ENCODE measurements at places on chromosomes 12 and 14.

- no peak for DNase-seq
Observed at GRCh38 chr12:13008741-13009380, 8.8 kb upstream of the HEBP1 start.

DNA sequence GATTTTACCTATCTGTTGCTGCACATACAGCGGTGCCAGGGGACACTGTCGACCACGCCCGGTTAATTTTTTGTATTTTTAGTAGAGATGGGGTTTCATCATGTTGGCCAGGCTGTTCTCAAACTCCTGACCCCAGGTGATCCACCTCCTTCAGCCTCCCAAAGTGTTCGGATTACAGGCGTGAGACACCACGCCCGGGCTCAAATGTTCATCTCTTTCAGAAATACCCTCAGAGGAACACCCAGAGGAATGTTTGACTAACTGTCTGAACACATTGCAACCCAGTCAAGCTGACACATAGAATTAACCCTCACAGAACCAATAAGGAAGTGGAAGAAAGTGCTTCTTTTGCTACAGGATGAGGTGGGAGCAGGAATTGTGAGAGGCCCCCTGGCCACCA, 15.0 kb upstream of the ETFBKMT start:
- DNase-seq: no peak

DNA sequence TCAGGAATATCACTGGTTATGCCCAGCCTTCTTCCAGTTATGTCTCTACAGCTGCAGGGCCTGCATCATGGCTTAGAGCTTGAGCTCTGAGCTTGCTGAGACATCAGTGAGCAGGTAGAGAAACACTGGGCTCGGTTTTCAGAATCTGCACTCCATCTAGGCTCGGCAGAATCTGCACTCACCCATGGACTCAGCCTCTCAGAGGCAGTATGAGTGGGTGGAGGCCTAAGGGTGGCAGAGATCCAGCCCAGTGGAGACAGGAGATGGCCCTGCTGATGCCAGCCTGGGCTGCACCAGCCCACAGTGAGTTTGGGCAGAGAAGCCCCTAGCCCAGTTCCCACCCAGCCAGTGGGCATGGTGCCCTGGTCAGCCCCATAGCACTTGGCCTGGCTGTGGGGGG, 12.8 kb downstream of the KRT80 start:
- no peak for DNase-seq

DNA sequence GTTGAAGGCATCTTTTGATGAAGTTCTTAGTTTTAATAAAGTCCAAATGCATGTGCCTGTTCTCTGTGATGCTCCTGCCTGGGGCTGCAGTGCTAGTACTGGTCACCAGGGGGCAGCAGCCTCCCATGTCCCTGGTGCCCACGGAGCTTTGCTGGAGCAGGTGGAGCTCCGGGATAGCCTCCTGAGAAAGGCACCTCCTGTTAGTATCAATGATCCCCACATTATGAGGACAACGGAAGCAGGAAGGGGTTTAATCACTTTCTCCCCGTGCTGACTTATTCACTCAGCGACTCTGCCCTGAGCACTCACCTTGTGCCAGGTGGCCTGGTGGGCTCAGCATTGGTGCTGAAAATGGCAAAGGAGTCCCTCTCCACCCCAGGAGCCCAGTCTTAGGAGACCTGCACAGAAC, 123.0 kb upstream of the PZP start:
- DNase-seq: peak; percentile 77

DNA sequence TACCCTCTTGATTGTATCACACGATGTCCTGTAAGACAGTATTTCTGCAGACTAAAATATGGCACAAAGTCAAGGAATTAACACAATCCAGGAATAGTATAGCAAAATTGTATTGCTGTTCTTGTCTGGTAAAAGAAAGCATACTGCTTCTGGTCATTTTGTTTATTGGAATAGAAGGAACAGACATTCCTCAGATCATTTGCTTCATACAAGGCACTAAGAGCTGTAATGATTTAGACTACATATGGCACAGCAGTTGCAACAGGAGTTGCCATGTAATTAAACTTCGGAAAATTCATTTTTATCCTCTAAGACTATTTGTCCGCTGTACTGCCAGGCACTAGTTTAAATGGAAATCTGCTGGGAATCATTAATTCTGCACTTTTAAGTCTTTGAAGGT, 7.6 kb upstream of the KERA start:
- DNase-seq: no peak

DNA sequence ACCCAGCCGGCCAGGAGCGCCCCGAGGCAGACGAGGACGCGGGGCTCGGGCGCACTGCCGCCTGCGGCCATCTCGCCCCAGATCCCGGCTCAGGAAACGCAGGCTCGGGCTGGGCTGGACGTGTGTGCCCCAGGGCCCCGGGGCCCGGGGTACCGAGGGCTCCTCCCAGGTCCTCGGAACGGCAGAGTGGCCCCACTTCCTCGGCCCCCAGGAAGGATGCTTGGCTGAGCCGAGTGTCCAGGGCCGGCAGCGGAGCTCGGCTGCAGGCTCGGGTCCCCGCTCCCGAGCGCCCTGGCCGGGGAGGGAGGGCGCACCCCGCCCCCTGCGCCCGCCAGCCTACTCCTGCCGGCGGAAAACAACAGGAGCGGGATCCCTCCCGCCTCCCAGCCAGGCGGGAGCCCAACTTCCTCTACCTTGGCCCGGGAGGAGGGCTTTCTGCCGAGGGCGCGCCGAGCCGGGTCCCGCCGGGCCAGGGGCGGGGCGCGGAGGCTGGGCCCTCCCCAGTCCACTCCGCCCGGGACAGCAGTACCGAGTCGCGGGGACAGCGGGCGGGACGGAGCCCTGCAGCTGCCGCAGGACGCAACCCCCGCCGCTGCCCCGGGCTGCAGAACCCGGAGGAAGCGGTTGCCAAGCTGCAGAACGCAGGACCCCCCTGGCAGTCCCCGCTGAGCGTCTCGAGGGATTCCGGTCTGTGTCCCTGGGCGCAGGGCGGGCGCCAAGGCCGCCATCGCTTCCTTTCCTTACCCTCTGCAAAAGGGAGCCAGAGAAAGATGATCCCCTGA, at the start of gene VSIG10:
TSS of gene VSIG10 (minus strand) at position 411 of the 782 bp plus-strand sequence. CDS start at position 71, 340 bp downstream.
- DNase-seq: peak; percentile 61

DNA sequence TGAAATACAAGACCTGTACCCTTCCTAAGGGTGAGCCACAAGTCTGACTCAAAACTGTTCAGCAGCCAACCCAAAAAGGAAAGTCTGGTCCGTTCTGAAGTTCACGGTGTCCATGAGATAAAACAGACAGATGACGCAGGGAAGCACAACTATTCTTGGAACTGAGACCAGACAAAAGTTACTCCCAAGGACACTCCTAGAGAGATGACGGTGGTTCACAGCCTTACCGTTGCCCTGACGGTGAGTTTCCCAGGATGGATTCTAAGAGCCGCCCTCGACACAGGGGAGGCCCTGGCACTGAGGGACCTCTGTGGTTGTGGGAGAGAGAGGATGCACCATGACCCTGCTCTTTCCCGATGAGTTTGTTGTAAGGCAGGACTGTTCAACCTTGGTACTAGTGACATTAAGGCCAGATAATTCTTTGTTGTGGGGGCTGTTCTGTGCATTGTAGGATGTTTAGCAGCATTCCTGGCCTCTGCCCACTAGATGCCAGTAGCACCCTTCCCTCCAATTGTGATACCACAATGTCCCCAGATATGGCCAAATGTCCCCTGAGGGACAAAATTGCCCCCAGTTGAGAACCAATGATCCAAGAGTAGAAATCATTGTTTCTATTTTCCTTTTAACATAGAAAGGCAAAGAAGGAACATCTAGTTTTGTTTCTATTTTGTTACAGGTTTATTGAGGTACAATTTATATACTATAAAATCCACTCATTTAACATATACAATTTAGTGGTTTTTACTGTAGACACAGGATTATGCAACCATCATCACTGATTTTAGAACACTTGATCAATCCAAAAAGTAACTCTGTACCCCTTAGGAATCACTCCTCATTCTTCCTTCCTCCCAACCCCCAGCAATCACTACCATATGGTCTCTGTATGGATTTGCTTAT, 23.0 kb downstream of the OR10P1 start:
- peak; percentile 37 for DNase-seq

DNA sequence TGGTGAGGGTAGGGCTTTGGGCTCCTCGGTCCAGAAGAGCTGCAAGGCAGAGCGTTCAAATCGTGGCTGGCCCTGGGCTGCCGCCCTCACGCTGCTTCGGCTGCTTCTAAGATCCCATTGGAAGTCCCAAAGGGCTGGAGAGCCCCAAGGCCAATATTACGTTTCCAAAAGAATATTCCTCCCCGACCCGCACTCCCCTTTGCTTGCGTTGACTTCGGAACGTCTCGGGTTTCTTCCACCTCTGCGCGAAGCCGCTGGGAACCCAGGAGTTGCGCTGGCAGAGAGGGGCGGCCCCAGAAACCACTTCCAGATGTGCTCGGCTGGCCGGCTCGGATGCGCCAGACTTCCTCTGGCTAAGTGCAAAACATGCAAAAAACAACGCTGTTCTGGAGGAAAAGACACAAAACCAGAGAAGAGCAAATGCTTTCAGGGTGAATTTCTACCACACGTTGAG, at the start of gene GLT8D2:
TSS of gene GLT8D2 (minus strand) at position 285 of the 454 bp plus-strand sequence. CDS start 30,539 bp downstream, outside the sequence.
- no peak for DNase-seq

DNA sequence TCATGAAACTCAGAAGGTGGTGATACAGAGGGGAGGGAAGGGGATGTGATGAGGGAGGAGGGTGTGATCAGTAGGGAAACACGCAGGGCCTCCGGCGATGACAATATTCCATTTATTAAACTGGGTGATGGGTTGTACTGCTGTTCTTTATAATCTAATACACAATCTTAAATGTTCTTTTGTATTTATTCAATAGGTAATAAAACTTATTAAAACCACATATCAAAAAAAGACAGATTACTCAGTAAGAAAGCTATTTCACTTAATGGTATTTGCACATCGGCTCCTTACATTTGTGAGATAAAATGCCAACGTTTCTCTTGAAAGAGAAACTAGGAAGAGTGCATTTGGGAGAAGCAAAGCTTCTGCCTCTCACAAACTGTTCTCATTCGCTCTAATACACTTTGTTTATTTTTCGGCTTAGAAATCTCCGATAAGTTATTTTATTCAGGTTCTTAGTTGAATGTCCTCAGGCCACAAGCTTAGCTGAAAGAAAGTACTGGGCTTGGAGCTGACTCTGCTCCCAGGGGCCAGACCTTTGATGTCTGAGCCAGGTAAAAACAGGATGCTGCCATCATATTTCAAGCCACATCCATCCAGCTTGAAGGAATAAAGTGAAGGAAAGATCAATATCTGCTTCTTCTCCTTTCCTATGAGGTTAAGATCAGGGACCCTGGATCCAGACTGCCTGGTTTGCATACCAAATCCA, 17.5 kb downstream of the STON2 start:
- DNase-seq: no peak

- DNase-seq: no peak
Observed at GRCh38 chr12:90712671-90713070, 242.3 kb downstream of the CCER1 start.

DNA sequence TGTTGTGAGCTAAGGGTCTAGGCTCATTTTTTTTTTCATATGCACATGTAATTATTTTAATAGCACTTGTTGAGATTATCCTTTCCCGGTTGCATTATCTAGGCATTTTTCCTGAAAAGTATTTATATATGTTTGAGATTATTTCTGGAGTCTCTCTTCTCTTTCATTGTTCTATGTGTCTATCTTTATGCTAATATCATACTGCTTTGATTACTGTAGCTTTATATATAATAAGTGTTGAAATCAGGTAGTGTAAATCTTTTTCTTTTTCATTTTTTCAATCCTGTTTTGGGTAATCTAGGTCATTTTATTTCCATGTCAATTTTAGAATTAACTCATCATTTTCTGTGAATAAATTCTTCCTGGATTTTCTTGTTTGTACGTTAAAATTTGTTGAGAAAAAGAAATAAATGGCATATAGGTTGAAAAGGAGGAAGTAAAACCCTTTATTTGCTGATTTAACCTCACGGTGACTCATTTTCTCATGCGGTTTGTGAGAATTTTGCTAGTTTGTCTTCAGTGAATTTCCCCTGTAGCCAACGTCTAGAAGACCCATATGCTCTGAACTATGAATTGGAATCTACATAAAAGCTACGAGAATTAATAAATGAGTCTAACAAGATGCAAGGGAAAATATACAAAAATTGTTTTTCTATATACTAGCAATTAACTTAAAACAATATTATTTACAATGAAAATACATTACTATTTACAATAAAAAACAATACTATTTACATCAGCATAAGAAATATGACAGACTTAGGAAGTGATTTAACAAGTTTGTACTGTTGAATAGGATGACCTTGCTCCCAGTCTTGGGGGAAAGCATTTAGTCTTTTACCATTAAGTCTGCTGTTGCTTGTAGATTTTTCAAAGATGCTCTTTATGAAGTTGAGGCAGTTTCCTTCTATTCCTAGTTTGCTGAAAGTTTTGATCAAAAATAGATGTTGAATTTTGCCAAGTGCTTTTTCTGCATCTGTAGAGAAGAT, 105.0 kb downstream of the SNAPC1 start:
- DNase-seq: peak; percentile 80

DNA sequence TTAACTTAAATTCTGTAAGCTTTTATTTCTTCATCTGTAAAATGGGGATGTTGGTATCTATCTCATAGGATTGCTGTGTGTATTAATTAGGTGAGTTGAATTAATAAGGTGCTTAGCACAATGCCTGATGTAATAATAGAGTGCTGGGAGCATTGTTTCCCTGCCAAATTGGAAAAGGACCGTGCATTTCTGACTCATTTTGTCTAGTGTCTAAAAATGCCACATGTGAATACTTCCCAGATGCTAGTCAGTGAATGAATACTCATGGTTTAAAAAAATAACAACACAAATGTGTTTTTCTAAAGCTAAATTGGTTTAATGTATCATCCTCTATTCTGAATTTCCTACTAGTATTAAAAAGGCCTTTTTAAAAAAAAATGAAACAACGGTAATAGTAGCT, 45.4 kb upstream of the NEDD1 start:
- no peak for DNase-seq

GRCh38 chr14:36091096-36091495, 85.4 kb downstream of the PTCSC3 start:
- no peak for DNase-seq

DNA sequence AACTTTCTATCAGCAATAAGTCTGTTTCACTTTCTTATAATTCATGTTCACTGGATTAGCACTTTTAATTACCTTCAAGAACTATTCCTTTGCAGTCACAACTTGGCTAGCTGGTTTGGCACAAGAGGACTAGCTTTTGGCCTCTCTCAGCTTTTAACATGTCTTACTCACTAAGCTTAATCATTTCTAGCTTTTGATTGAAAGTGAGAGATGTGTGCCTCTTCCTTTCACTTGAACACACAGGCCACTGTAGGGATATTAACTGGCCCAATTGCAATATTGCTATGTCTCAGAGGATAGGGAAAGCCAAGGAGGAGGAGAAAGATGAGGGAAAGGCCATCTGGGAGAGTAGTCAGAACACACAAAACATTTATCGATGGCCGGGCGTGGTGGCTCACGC, 92.7 kb downstream of the PRICKLE1 start:
- DNase-seq: no peak

Data from GM12865 (cell line).